Amygdala (tissue), 56 donors: ENCODE measurements at places on chromosomes 1 and 21.
A peak's percentile ranks its signal among the peaks of the same experiment; 100 is the strongest.

- no peak for DNase-seq
Measured at GRCh38 chr1:222931023-222931422, 116.2 kb downstream of the DISP1 start.

GRCh38 chr1:64822621-64823020 is 77.7 kb downstream of the RAVER2 start:
- DNase-seq: no peak

DNA sequence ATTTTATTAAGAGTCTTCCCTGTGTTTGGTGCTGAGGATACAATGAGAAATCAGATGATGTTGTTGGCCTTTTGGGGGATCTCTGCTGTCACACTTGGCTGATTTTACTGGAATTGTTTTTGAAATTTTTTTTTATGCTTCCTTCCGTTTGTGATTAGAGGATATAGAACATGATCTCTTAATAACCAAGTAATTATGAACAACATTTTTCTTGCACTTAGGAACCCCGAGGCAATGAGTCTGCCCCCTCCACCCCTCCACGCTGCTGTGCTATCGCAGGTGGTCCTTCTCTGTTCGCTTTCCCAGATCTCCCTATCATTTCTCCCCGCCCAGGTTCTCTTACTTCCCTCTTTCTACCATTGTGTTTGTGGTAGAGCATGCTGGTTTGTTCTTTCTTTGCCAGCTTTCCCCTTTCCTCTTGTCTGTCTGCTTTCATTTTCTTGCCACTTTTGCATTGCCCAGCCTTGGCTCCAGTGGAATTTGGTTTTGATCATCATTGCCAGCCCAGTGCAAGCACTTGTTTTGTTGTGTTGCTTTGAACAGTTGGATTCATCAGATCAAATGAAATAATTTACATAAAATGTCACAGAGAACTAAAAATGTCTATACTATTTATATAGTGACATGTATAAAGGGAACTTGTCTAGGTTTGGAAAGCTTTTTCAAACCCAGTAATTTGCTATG is 73.1 kb upstream of the SCCPDH start:
- DNase-seq: no peak

GRCh38 chr1:205690122-205690756 is 9.9 kb upstream of the SLC45A3 start:
- DNase-seq: no peak

GRCh38 chr1:235079443-235080296 is 49.0 kb downstream of the TOMM20 start:
- no peak for DNase-seq

DNA sequence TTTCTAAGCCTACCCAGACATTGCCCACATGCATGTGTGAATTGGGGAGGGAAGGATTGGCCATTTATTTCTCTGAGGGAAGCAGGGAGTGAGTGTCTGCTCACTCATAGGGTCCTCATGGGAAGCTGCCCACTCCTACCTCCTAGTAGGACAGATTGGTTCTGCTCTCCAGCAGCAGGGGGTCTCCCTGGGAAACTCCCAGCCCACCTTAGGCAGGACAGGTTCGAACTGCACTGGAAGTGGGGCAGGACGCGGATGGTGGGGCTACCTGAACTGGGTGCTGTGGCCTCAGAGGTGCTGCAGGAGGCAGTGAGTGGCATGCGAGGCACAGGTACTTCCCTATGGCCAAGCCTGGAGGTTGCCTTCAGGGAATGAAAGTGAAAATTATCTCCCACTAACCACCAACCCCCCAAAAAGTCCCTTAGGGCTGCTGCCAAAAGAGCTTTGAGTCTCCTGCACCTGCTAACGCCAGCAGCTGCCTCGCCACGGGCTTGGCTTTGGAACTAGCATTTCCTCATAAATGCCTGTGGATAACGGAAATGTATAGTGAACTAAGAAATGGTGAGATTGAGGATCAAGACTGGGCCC is 157.0 kb upstream of the COA6 start:
- DNase-seq: no peak

GRCh38 chr1:194705123-194705854 is 1518.9 kb upstream of the B3GALT2 start:
- DNase-seq: no peak

- no peak for DNase-seq
Measured at GRCh38 chr1:199907361-199907760, 120.1 kb upstream of the NR5A2 start.

DNA sequence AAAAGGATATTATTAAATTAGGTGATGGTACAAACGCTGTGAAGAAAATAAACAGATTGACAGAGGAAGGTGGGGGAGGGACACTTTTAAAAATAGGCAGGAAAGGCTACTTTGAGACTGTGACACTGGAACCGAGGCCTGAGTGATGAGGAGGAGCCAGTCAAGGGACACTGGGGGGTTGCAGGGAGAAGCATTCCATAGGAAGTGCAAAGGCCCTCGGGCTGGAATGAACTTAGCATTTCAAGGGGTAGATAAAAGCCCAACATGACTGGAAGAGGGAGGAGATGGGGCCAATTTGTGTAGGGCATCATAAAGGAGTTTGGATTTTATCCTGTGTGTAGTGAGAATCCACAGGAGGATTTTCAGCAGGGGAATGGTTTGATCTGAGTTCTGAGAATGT is 15.9 kb downstream of the C1orf94 start:
- DNase-seq: no peak

DNA sequence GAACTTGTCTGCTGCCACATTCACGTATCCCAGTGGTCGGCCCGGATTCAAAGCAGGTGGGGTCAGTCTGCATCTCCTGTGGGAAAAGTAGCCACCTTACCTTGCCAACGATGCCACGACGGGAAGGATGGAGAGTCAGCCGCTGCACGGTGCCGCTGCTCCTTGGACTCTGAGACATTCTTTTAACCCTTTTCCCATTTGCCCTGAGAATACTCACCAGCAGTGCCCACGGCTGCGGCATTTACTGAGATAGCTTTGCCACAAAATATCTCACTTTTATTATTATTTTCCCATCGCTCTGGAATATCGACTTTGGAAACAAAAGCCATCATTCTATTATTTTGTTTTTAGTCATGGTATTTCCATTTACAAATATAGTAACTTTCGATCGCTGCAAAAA is 15.3 kb upstream of the TTC34 start:
- no peak for DNase-seq

DNA sequence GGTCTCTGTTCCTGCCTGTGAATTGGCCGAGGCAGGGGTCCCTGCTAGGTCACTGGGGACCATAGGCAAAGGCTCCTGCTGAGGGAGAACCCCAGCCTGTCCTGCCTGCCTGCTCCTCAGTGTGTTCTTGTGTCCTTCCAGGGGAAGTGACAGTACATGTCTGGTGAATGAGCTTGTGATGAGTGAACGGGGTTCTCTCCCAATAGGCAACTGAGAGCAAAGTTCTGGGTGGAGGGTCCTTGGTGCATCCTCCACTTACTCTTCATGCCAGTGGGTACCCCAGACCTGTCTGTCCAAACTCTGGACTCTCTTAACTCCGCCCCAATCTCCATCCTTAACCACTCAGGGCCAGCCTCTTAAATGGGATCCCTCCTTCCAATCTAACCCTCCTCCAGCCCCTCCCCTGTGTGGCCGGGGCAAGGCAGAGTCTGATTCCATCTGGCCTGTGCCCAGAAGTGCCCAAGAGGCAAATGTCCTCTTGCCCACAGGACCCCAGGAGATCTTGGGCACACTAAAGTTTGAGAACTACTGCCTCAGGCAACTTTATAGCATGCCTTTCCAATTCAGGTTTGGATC is 2.0 kb downstream of the XKR8 start:
- DNase-seq: no peak

GRCh38 chr1:13443335-13443979 is 33.2 kb downstream of the PRAMEF20 start:
- no peak for DNase-seq

GRCh38 chr1:116697548-116698243 is 30.2 kb upstream of the IGSF3 start:
- DNase-seq: no peak

GRCh38 chr21:44564886-44565598 is 6.4 kb upstream of the KRTAP10-3 start:
- DNase-seq: no peak

DNA sequence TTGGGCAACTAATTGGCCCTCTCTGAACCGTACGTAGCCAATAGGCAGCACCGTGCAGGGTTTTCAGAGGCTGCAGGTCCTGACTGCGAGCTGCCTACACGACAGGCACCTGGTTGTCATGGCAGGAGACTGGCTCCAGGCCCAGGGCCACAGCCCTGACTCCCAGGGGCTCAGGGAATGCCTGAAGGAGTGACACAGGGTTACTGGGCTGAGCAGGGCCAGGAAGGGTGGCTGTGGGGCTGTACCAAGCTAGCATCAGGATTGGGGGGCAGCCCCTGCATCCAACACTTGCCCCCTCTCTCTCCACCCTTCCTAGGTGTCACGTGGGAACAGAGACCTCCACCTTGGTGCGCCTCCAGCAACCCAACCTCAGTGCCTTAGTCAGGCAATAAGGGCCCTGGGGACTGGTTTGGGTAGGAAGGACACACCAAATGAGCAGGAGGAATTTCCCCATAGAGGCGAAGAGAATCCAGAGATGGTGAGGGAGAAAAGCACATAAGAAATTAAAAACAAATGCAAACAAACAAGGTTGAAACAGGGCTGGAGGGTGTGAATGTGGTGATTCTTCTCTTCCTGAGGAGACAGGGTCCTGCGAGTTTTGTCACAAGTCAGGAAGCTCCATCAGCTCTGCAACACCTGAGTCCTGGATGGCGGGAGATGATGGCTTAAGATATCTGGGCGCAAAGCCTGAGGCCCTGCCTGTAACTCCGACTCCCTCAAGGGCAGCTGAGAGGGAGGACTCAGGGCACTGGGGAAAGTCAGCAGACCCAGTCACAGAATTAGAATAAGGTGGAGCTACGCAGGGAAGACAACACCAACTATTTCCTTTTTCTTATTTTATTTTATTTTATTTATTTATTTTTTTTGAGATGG is 19.7 kb upstream of the RNU1-4 start:
- DNase-seq: no peak

DNA sequence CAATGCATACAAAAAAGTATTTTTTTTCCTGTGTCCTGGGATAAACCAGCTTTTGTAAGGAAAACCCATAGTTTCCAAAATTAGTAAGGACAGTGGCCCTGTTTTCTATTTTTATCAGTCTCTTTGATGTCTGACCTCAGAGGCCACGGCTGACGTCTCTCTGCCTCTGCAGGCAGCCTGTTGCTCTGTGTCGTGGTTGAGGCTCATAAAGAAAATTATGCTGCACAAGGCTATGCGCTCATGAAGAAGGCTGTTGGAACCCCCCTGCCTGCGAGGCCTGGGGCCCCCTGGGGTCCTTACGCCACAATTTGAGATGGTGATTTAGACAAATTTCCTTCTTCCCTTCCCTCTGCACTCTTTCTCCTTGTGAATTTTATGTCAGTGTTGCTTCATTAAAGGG is 48.9 kb downstream of the AGPAT3 start:
- no peak for DNase-seq

DNA sequence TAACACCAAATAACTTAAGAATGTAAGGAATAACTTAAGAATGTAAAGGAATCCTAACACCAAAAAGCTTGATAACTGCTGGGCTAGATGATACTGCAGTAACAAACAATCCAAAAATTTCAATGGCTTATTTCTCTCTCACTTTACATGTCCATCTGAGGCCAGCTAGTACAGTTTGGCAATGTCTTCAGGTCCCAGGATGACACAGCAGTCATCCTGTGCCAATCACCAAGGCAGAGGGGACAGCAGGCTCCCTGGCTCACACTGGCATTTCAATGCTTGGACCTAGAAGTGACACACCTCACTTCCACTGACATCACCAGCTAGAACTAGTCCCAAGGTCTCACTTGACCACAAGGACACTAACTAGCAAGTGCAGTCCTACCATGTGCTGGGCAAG is 15.3 kb downstream of the DNAJC11 start:
- DNase-seq: no peak

DNA sequence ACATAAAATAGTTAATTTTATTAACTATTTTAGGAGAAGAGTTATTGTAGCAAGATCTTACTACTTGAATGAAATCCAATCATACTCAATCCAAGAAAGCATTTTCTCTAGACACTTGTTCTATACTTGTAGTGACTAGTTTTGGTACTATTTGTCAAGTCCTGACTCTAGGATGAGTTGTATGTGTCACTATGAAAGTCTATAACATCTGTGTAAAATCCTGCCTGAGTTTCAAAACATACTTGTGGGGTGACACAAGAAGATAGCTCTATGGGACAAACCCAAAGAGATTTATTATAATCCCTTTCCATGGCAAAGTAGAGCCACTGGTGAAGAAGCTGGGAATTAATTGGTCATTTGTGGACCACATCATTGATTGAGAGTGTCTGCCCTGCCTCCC is 1042.2 kb upstream of the ADGRL4 start:
- DNase-seq: no peak

DNA sequence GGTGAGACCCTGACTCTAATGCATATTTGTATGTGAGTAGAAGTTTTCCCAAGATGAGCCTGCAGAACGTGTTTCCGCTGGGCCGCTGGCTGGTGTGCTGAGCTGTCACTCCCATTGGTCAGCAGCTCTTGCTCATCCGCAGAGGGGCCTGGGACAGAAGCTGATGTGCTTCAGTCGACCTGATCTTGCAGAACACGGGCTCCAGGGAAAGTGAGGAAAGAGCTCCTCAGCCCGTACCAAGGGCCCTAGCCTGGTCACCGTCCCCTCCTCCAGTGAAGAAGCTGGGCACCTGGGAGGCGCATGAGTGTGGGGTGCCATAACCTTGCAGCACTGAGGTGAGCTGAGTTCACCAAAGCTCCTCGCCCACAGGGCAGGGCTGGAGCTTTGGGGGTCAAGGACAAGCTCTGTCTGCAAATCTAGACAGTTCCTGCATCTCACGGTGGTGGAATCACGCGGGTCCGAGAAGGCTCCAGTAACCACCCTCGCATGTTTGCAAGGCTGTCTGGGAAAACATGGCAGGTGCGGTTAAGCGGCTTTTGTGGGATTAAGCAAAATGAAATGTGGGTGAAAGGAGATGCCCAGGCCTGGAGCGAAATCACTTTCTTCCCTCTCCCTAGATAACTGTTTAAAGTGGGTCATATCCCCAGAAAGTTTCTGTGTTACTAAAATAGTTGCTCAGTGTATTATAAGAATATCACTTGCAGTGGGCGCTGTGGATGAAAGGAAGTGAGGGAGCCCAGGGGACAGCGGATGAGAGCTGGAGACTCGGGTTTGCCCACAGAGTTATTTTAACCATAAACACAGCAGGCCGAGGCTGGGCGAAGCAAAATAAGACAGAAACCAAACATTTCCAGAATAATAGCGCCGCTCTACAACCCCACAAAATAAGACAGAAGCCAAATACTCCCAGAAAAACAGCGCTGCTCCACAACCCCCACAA is 33.1 kb upstream of the LRRC3 start:
- no peak for DNase-seq

- peak; percentile 17 for DNase-seq
Measured at GRCh38 chr1:36553591-36554322, 71.0 kb upstream of the CSF3R start.

GRCh38 chr1:90043586-90043985 is 48.7 kb downstream of the ZNF326 start:
- no peak for DNase-seq

DNA sequence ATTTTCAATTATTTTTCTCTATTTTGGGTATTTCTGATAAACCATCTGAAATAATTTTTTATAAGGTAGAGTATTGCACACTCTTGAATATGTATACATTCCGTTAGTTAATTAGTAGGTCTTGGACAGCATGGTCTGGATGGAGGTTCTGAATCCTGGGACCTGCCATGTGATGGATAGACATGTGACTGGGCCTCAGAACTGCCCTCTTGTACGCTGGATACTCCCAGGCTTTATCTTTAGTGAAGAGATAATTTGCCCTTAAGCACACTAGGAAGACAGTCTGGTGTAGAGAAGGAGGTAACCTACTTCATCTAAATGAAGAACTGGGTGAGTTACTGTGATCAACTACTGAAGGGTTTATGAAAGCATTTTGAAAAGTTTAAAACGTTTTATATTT is 48.9 kb downstream of the CNIH3 start:
- no peak for DNase-seq
